ENCODE measurements at places on chromosomes 16 and 17. TPM values are rescaled to one million over a fixed set of nuclear protein-coding genes. Genes with fewer than 3 reads are reported as not detected.

Gene TNFRSF17
- polyA plus RNA-seq, result 0.19 TPM

Gene ORAI3
- polyA plus RNA-seq, result 9.9 TPM

Gene HIC1
- polyA plus RNA-seq, result 34.5 TPM

Gene TBC1D26
- polyA plus RNA-seq, result 0.35 TPM

- no peak for DNase-seq
Measured at GRCh38 chr16:3824121-3824795, 56.3 kb downstream of the CREBBP start.

GRCh38 chr16:48262631-48263030 is 15.3 kb upstream of the ABCC11 start:
- DNase-seq, result no peak

DNA sequence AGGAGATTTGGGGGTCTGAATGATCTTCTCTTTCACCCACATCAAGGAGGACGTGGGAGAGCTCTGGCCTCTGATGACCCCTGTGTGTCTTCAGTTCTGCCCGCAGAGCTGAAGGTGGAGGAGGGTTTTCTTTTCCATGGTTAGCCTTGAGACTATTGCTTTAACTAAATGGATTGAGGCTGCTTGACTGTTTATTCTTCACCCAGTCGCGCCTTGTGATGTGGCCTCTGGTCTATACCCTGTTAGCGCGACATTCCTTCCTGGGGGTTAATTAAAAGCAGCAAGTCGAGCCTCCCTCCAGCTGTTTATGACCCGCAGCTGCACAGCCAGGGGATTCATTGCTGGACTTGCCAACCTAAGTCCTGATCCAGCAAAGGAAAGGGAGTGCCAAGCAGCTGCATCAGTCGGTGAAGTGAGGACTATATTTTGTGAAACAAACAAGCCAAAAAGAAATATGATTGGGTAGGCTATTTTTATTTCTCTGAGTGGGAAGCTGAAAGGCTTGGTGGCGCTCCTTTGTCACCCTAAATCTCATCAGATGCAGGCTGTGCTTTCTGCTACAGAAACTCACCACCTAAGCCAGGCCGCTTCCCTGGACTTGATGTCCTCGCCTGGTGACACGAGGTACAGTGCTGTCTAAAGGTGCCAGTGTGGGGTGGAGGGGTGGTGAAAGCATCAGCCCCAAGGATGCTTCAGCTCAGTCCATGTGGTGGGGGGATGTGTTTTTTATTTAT is 11.0 kb upstream of the SEC14L1 start:
- DNase-seq, result no peak

DNA sequence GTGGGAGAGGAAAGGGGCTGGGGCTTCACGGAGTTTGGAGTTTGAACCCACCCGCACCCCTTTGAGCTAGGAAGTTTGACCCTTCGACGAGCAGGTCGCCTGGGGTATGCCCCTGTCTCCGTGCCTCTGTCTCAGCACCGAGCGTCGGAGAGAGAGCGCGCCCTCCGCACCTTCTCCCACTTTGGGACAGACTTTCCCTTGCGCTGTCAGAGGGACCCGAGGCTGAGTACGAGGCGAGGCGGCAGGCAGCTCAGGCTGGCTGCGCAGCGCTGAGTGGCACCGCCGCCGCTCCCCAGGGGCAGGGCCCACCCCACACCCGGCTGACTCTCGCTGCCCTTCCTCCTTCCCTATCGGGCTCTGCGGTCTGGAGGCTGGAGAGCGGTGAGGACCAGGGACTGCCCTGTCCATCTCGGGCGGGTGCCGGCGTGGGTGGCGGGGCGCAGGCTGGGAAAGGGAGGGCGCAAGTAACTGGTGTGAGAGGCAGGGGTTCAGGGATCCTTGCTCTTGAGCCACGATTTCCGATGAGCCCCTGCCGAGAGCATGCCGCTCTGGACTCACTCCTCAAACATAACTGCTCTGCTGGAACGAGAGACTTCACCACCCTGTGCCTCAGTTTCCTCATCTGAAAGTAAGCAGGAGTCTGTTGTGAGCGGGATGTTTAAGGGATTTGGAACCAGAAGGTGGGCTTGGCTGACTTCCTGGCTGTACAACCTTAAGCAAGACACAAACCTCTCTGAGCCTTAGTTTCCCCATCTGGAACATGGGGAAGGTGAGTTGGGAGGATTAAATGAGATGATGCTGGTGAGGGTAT is 981 bp downstream of the BEAN1 start:
- DNase-seq, result no peak
